ENCODE measurements at places on chromosomes 3 and 15.

GRCh38 chr3:101388706-101389105, 68.3 kb upstream of the IMPG2 start:
- no peak for DNase-seq

GRCh38 chr15:62599791-62600777, 435.0 kb upstream of the C2CD4B start:
- DNase-seq: no peak

GRCh38 chr3:177345049-177345972, 148.0 kb upstream of the TBL1XR1 start:
- DNase-seq: peak; percentile 65

GRCh38 chr3:98529856-98530459, 1.8 kb upstream of the GPR15 start:
- DNase-seq: no peak

DNA sequence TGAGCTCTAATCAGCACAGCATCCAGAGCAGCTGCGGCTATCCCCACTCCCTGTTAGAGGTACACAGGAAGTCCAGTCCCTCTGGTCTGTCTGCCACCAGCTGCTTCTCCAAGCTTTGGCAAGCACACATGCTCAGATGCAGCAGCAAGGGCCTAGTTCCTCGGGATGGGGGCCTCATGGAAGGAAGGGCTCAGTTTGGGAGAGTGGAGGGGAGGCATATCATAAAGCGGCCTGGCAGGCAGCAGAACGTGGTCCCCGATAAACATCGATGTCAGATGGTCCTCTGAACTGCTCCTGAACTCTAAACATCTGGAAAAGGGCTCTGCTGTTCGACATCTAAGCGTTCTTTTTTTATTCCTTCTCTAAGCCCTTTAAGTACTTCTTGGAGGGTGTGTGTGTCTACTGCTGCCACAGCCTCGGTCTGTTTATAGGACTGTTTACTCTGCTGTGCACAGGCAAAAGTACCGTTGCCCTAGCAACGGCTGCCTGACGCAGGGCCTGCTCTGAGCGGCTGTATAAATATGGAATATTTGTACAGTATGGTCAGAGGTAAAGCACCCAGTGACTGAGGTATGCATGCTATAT, 74.6 kb downstream of the PRICKLE2 start:
- peak; percentile 42 for DNase-seq

DNA sequence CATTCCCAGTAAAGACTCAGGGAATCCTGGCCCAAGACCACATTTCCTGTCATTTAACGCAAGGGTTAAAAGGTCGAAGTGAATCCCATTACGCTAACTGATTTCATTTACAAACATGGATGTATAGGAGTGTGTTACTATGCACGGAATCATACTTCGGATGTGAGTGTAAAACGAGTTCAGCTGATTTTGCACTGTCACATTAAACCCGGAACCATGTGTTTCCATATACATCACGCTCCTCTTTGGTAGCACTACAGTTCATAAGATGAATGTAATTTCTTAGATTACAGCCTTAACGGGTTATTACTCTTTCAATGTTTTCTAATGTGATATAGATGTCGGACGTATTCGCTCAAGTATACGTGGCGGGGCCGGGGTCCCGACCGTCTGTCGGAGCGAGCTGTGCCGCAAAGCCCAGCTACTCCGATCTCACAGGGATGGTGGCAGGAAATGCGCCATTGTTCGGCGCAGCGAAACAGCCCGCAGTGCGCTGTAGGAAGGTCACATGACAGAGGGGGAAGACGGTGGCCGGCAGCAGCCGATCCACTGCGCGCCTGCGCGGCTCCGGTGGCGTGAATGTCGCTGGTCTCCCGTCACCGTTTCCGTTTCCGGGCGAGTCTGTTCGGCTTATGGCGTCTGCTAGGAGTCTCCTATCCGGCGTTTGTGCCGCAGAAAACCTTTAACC, 97.3 kb downstream of the NPAP1 start:
- peak; percentile 67 for DNase-seq

All from posterior cingulate gyrus (tissue), 11 donors.